ENCODE measurements at places on chromosomes 5 and 9.
A peak's percentile ranks its signal among the peaks of the same experiment; 100 is the strongest.

DNA sequence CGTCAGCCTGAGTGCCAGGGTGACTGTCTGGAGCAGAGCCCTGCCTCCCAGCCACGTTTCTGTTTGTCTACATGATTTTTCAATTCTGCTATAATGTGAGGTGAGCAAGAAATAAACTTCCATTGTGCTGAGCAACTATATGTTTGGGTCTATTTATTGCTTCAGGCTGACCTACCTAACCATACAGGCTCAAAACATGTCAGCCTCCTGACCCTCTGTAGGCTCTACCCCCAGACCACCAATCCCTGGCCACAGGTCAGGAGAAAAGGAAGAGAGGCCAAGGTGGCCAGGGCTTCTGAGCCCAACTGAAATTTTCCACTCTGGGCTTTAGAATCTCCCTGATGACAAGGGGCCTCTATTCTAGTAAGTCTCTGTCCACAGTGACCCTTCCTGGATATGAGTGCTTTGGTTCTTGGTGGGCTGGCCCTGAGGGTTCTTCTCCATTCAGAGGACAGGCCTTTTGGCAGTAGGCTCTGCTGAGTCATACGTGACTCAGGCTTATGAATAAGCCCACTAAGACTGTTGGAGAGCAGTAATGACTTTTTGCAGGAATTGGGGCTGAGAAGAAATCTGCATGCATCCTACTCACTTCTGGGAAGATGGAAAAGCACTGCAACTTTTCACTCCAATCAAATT, 117.2 kb upstream of the TBCA start:
- no peak for DNase-seq

DNA sequence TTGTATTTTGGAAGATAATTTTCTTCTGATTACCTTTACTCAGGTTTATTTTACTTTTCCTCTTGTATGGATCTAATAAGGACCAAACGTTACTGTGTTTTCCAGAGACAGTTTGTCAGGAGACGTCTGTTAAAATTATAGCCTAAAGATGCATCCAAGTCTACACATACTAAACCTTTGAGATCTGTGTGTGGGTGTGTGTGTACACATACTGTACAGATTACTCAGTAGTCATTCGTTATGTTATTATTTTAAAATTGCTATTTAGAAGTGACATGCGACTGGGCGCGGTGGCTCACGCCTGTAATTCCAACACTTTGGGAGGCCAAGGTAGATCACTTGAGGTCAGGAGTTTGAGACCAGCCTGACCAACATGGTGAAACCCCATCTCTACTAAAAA, 51.6 kb upstream of the CNTLN start:
- DNase-seq: no peak

- no peak for DNase-seq
These were observed 81.8 kb downstream of the NFIB start for GRCh38 chr9:14232111-14232510.

GRCh38 chr5:178182158-178182876, 4.9 kb downstream of the GMCL2 start:
- DNase-seq: no peak

DNA sequence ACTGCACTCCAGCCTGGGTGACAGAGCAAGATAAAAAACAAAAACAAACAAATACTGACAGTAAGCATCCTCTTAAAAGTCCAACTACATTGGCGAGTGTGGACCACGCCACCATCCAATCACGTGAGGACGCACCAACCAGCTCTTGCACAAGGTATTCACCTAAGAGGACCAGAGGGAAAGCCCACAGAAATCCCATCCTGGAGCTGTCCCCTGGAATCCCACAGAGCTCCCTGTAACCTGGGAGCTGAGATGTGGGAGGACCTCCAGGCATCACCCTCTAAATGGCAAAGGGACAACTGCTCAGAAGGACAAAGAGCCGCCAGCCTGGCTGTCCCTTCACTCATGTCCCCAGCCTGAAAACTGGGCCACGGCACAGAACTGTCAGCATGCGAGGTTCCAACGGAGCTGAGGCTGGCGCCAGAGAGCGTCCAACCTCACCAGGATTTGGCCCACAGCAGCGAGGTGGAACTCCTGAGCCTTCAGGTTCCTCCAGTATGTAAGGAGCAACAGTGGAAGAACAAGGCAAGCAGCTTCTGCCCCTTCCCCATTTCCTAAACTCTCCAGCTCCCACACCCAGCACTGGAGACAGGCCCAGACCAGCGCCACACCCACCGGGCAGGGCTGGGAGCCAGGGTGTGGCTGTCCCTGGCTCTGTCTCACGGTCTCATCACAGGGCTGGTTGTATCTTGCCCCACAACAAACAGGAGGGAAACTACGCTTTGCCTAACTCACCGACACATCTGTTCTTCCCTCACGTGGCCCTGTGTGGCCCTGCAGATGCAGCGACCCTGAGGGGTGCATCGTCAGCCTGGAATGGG, 15.2 kb downstream of the IPPK start:
- DNase-seq: peak; percentile 18

- DNase-seq: no peak
These were observed 69.8 kb downstream of the CMYA5 start for GRCh38 chr5:79759436-79759835.

DNA sequence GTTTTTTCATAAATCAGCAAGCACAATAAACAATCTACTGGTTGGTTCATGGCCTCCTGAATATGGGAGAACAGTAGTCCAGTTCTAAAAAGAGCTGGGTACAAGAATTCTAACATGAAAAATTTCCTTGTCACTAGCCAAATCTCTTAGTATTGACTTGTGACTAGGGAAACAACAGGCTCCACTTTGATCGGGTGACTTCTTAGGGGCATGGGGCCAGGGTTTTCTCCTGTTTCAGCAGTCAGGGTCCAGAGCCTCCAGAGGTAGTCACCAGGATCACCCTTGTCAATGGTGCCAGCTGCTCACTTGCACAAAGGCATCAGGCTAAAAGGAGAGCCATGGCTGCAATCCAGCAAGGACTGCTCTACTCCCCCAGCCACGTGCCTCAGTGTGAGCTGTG, 38.1 kb downstream of the LPAR1 start:
- no peak for DNase-seq

DNA sequence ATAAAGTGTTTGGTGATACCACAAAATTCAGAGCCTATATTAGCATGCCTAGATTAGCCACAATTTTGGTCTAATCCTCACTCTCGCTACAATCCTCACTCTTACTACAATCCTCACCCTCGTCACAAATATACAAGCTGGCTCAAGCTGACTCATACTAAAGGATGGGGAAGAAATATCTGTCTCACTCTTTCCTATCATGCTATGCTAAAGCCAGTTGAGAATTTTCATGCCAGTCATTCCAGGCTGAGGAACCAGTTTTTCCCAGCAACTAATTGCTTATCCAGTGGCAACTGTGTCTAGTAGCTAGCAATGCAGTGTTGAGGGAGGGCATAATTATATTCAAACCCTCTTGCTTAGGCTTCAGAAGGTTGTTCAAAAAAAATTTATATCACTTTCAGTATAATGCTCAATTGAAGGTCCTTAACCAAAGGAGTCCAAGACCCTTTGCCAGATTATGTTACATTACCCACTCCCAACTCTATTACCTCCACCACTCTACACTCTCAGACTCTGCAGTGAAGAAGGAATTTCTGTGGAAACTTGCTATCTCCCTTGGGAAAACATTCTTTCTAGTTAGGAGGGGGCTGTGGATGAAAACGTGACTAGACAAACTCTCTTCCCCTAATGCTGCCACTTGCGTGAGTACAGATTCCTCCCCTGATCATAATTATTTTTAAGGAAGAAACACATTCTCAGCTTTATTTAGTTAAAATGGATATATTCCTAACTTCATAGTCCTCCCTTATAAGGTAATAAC, 810.3 kb upstream of the ACO1 start:
- no peak for DNase-seq

DNA sequence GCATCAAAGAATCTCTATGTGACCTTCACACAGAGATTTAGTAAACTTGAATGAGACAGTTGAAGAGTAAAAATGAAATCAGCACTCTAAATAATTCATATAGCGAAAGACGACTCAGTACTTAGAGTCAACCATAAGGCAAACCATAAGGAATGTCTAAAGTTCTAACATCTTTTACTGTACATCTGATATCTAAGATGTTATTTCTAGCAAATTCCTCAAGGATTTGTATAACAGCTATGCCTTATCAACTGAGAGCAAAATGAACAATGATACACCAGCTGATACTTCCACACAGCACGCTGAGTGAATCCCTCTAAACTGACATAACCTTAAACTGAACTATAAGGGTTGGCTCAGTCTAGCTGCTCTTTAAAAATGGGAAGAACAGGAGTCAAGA, 760.3 kb downstream of the EFNA5 start:
- DNase-seq: no peak

GRCh38 chr9:96719921-96720320, 58.0 kb downstream of the ZNF510 start:
- no peak for DNase-seq

DNA sequence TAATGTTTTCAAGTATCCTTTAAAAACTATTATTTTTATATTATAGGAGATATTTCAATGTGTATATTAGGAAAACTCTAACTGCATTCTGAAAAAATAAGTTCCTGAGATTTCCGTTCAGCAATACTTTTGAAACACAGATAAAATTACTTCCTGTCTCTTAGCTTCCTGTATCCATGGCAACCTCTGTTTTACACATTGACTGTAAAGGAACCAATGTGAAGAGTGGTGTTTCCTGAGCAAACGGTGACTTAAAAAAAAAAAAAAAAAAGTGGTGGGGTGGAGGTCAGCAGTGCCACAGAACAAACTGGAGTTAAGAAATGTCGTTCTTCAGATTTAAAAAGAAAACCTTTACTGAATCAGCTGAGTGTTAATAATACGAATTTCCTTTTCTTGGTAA, at the start of gene LRRC70:
Gene LRRC70, plus strand, starts transcription at position 280 of the 400 bp plus-strand sequence. CDS start 620 bp downstream, outside the sequence.
- DNase-seq: no peak

GRCh38 chr5:139148306-139148705, 49.9 kb downstream of the SIL1 start:
- no peak for DNase-seq

GRCh38 chr5:127243011-127243410, 47.6 kb upstream of the MEGF10 start:
- no peak for DNase-seq

DNA sequence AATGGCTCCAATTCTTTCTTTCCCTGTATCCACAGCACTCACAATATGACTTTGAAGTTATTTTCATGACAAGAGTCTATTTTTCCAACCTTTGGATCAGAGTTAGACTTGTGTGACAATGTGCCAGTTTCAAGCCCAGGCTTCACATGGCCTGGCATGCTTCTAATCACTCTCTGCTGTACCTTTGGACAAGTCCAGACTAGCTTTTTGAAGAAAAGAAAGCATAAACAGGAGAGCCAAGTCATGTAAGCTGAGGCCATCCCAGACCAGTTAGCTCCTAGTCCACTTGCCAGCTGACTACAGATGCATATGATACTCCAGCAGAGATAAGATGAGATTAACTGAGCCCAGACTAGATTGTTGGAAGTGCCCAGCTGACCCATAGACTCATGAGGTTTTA, 513.6 kb upstream of the C9orf72 start:
- DNase-seq: no peak

- no peak for DNase-seq
These were observed 6.3 kb downstream of the IFNA21 start for GRCh38 chr9:21160178-21160577.

DNA sequence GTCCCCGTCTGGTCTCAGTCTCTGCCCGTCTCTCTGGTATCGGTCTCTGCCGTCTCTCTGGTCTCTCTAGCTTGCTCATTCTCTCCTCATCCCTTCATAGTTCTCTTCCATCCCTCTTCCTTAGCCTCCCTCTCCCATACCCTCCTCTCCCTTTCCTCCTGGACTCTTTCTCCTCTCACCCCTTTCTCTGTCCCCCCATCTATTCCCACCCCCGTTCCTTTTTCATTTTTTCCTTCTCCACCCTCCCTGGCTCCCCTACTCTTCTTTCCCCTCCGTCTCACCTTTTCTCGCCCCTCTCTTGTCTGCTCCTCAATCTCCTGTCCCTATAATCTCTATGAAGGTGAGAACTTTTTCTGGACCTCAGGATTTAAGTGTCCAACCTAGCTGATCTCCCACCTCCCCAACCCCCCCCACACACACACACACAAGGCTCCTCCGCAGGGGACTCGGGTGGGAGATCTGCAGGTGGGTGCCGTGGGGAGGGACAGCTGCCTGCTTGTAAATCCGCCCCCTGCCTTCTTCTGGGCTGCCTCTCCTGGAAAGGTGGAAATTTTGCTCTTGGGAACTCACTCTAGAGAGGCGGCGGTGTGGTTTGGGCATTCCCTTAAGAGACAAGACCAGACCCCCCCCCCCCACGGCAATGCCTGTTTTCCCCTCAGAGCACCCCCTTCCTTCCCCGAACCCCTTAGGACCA, 953 bp downstream of the UBE2QL1 start:
- no peak for DNase-seq

DNA sequence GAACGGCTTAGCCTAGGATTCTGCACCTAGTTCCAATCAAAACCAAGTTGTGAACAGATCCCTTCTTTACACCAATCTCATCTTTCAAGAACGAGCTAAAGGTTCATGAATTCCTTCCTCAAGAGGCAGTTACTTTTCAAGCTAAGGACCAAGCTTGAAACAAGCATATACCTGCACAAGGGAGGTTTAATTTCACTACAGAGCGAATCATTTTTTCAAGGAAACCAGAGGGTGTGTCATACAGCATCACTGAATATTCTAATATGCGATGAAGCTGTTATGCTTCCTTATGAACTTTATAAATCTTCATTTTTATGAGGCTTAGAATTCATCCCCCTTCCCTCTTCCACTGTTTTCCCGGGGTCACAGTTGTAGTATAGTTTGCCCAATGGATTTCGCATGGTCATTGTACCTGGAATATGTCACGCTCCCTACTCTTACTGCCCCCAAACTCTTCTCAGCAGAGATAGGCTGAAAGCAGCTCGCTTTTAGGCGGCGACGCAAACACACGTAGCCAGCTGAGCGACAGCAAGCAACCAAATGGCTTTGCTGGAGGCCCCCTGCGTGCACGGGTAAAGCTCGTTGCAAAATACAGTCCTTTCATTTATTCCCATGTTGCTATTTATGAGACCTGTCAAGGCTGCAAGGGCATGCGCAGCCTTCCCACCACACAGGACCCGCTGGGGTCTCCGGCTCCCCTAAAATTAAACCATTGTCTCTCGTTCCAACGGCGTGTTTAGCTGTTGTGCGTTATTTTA, 832 bp downstream of the LMBRD2 start:
- DNase-seq: peak; percentile 33

GRCh38 chr5:142696379-142696778, 10.5 kb upstream of the FGF1 start:
- DNase-seq: no peak

DNA sequence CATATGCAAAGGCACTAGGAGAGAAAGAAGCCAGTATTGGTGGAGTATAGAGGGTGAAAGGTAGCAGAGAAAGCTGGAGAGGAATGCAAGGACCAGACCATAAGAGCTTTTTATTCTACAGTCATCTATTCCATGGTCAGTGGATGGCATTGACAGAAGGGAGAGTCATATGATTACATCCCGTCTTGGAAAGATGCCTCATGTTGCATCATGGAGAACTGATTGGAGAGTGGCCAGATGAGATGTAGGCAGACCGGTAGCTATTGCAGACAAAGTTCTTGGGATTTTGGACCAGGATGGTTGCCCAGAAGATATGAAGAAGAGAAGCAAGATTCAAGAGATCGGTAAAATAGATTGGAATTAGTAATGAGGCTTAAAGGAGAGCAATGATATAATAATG, 260.7 kb downstream of the CHSY3 start:
- DNase-seq: no peak

- no peak for DNase-seq
These were observed 63.1 kb downstream of the TRPM6 start for GRCh38 chr9:74824654-74825053.
